Astrocyte of the spinal cord (primary cell): ENCODE measurements at places on chromosomes 7 and 10.

DNA sequence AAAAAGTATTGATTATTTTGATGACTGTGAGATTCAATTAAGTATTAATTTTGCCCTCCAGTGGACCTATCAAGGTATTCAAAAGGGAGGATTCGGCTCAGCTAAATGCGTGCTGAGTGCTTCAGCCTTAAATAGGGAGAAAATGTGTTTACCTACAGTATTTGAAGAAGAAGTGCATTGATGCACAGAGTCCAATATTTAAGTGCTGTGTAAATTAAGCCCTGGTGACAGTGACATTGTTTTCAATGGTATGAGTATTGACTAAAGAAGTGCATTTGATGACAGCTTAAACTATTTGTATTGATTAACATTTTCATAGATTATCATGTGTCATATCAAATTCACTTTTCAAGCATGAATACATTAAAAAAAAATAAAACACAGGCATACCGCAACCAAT, 106.6 kb downstream of the POU6F2 start:
- no peak for DNase-seq

DNA sequence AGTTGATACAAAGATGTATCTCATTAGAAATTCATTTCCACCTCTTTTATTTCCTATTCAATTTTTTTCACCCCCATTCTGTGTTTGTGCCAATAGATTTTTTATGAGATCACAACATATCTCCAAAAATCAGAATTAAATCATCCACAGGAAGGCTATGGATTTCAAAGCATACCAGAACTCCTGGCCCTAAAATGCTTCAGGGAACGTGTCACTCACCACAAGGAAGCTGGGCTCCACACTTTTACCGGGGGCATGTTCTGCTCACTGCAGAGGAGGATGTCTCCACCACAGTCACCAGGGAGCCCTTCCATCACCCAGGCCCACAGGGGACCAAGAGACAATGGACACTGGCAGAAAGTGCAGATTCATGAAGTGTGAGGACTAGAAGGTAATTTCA, 456.8 kb downstream of the KCNMA1 start:
- no peak for DNase-seq

DNA sequence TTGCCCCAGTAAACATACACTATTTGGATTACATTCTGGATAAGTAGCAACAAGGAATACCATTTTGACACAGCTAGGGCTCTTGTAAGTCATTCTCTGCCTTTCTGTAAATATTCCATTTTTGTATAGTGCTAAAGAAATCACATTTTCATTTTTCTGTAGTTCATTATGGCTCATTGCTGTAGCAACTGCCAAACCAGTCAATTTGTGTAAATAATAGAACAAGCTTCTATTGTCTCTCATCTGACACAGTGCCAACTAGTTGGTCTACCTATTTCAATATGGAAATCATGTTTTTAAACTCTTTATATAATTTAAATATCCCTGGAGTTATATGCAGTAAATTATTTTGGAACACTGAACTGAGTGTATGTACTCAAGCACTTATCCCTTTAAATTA, 193.7 kb downstream of the RELN start:
- no peak for DNase-seq

DNA sequence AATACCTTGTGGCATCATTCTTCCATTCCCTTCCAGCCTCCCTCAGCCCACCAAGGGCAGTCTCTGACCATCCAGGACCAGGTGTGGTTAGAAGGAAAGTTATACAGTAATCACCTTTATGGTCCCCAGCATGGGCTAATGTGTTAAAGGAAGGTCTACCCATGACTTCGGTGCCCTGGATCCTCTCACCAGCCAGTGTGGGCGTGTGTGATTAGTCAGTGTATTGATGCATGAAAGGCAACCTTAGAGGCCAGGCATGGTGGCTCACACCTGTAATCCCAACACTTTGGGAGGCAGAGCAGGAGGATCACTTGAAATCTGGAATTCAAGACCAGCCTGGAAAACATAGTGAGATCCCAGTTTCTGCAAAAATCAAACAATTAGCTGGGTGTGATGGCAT, 88.9 kb downstream of the APBB1IP start:
- DNase-seq, result no peak

GRCh38 chr10:45080331-45080730, 79.6 kb downstream of the ZNF22 start:
- no peak for DNase-seq

GRCh38 chr10:53453196-53453595, 680.6 kb upstream of the MBL2 start:
- no peak for DNase-seq

GRCh38 chr10:85602713-85603112, 763.9 kb downstream of the GRID1 start:
- no peak for DNase-seq

- DNase-seq, result no peak
These were observed 138.4 kb upstream of the CTTNBP2 start for GRCh38 chr7:118011652-118012051.

GRCh38 chr7:74027683-74028320, at the start of gene ELN:
Gene ELN (plus strand): TSS chr7:74028173. CDS start chr7:74028188, 15 bp downstream.
- no peak for DNase-seq

DNA sequence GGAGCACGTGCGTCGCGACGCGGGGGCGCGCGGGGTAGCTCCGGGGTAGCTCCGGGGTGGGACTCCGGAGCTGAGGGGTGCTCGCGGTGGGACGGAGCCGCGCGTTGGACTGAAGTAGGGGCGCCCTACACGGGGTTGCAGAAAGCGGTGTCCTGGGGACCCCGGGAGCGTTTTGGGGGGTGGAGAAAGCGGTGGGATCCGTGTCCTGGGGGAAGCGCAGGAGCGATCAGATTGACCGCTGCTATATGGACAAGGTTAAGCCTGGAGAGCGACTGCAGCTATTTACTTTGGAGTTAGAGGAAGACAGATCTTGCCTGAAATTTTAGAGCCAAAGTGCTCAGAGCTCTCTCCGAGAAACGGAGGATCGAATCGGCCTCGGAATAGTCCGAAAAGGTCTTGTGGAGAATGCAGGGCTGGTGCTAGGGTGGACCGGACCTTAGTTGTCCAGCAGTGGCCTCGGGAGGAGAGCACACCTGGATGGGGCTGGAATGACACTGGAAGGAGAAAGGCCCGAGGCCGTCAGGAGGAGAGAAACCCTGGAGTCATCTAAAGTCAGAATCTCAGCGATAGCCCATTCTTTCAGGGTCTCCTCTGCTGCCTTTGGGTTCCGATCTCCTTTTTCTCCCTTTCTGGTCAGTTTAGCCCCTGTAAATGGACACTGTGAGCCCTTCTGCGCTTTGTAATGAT, 564 bp downstream of the PDSS1 start:
- no peak for DNase-seq

DNA sequence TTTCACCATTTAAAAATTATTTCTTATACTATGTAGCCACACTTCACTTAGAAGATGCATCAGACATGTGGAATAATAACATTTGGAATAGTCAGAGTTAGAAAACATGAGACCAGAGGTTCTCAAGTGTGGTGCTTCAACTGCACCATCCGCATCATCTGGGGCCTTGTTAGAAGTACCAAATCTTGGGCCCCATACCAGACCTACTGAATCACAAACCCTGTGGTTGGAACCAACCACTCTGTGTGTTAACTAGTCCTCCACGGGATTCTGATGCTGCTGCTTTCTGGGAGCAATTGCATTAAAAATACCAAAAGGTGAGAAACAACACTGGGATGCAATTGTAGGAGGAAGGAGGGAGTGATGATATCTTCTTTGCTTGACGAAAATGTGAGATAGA, 125.2 kb downstream of the GNAT3 start:
- DNase-seq, result peak; percentile 49

DNA sequence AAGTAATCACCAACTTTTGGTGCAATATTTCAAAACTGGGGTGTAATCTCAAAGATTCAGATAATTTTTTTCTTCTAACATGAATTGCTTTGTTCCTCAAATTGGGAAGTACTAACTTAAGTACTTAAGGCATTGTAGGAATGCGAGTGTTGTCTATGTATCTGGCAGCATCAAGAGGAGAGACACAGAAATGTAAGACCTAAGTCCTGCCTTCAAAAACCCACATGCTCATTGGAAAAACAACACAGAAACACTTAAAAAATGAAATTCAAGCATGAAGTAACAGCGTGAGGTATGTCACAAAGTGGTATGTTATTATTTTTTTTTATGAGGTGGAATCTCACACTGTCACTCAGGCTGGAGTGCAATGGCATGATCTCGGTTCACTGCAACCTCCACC, 288.5 kb downstream of the ZEB1 start:
- DNase-seq, result no peak

DNA sequence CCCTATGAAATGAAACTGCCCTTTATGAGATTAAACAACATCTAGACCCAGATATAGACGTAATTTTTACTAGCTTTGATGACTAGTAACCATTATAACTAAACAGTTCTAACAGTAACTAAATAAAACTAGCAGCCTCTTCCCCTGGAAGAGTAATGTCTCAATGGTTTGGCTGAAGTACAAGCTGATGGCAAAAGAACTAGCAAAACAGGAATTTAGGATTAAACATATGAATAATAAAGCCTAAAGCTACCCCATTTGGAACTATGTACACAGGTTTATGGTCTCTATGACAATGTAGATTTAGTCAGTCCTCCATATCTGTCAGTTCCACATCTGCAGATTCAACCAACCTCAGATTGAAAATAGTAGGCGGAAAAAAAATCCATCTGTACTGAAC, 6.4 kb downstream of the DPY19L1 start:
- DNase-seq, result no peak

- no peak for DNase-seq
These were observed 128.1 kb upstream of the VIPR2 start for GRCh38 chr7:159272739-159273138.

GRCh38 chr10:60397792-60398191, 8.1 kb upstream of the ANK3 start:
- DNase-seq, result no peak

GRCh38 chr10:24858288-24859270, 93.8 kb downstream of the PRTFDC1 start:
- peak; percentile 55 for DNase-seq

- no peak for DNase-seq
These were observed 38.1 kb downstream of the USP54 start for GRCh38 chr10:73552819-73553715.
